MM.1S (cell line): ENCODE measurements at places on chromosomes 2 and 18.
A peak's percentile ranks its signal among the peaks of the same experiment; 100 is the strongest.

- no peak for DNase-seq
Measured at GRCh38 chr18:48543228-48543627, 4.4 kb downstream of the CTIF start.

DNA sequence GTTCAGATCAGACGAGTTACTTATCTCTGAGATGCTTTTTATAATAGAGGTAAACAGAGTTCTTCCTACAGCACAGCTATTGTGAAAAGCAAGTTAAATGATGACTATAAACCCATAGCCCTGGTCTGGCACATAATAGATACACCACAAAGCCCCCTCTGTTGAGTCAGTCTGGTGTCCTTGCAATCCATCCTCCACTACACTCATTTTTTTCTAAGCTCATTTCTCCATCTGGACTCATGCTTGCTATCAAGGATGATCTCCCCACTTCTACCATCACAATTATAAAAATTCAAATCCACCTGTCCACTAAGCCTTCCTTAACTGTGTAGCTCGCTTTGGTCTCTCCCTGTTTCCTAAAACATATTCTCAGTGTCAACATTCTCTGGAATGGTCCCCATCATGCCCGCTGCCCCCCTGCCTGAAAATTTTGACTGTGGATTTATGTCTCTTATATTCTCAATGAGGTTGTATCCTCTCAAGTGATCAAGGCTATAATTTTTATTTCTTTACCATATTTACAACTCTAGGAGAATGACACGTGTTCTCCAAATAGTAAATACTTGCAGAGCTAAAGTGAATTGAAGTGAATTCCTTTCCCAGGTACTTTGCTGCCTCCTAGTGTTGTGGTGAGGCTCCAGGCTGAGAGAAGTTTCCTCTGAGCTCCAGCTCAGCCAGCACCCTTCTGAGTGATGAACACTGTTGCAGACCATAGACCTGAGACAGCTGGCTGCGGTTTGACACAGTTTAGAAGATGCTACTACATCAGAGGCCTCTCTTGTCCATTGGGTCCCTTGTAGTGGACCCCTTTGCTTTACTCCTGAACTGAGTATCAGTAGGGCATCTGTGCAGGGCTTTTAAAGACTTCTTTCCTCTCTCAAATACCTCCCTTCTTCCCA is 108.7 kb downstream of the DPP10 start:
- DNase-seq = peak; percentile 75

DNA sequence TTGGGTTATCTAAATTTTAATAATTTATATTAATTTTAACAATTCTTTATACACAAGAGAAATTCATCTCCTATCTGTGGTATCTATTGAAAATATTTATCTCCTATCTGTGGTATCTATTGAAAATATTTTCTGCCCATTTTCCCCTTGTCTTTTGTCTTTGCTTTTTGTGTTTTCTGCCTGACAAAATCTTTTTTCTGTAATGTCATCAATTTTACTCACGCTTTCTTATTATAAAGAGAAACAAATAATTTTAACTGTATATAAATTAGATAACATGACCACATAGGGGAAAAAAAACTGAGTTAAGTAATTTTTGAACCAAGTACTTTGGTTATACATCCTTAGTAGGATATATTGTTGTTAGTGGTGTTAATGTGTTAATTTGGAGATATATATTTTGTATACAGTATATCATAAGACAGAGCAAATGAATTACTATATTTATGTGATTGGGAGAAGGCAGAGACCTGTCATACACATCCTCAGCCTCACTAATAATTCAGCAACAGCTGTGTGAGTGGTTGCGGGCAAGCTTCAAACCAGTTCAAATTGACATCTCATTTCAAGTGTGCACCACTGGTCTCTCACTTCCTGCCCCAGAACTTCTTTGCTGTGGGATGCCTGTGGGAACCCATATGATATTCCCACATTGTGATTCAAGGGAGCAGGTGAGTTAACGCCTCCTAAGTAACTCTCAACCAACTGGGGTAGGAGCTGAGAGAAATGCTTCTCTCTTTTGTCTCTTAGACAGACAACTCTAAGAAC is 292.4 kb downstream of the SP3 start:
- DNase-seq = no peak

DNA sequence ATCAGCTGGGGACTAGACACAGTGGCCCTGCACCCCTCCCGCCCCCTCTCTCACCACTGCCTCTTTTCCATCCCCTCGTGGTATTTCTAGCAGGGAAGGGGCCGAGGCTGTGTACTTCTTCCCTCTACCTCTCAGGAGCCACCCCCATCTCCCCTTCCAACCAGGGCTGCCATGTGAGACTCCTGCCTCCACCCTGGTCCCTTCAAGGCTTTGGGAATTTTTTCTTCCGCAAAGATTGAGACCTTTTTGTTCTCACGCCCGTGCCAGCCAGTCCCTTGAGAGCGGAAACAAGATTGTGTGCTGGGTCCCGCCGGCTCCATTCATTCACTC is 39.1 kb downstream of the LPIN1 start:
- no peak for DNase-seq

- DNase-seq = peak; percentile 28
Measured at GRCh38 chr2:86000938-86001312, 104.8 kb downstream of the POLR1A start.

- DNase-seq = no peak
Measured at GRCh38 chr2:118145207-118145606, 56.9 kb downstream of the INSIG2 start.

DNA sequence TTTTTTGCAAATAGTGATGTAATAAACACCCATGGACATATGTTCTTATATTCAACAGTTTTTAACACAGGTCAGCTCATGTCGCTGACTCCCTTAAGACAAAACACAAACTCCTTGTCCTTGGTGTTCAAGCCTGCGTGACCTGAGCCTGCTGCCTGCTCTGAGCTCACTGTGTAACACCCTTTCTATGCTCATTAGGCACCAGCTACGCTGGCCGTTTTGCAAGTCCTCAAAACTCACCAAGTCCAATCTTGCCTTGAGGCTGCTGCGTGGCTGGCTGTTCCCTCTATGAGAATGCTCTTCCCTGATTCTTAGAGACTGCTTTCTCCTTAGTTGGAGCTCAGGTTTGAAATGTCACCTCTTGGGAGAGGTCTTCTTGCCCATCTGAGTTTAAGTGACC is 100.5 kb upstream of the GLI2 start:
- no peak for DNase-seq

DNA sequence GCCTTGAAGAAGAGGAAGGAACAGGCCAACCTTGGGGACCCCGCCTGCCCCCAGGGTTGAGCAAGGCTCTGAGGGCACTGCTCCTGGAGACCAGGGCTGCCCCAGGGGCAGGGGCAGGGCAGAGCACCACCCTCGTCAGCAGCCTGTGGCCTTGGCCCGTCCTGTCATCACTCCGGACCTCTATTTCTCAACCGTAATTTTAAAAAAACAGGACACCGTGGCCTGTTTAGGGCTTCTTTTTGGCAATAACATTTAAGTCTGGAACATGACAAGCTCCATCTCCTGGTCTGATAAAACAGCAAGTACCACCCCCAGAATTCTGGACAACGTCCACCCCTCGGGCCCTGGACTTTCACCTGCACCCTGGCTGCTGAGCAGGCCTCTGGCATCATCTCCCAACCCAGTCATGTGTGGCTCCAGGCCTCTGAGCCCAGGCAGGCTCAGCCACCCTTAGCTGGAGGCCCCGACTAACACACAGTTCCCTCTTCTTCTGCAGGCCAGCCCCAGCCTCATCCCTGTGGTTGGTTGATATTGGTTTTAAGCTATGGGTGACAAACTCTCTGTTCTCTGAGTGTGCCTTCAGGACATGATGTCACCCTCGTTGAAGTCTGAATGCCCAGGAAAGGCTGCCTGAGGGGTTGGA is 22.6 kb upstream of the ID2 start:
- DNase-seq = no peak

GRCh38 chr2:196182439-196183171 is 11.2 kb upstream of the STK17B start:
- peak; percentile 46 for DNase-seq

DNA sequence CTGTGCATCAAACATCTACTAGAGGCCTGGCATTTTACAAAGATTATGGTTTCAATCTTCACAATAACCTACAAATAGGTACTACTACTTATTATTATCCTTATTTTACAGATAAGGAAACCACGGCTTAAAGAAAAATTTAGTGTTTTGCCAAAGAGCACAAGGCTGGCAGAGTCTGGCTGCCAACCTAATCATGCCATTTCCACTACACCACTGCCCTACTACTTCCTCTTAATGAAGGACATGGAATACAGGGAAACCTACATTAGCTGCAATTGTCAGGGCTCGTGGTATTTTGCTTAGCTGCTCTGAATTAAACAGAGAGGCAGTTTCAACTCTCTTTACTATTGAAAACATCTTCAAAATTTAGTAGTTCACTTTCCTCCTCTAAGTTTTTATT is 5.9 kb downstream of the MBOAT2 start:
- DNase-seq = no peak

DNA sequence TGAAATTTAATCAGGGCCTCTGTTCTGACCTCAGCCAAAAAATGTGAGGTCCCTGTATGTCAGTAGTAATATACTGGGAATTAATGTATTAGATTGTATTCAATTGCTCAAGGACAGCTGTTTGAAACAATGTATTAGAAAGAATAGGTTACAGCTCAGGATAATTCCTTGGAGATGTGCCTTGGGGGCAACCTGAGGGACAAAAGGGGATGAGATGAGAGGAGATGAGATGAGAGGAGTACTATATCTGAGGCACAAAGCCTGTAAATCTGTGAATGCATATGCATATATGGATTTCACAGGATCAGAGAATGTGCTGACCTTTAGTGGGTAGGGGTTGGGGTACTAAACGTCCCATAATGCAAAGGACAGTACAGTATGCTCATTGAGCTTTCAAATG is 80.9 kb downstream of the NRXN1 start:
- DNase-seq = no peak
